ENCODE measurements at places on chromosomes 5 and 9.
A peak's percentile ranks its signal among the peaks of the same experiment; 100 is the strongest.

GRCh38 chr5:64606926-64607325 lies 83.4 kb upstream of the SHISAL2B start:
- DNase-seq: no peak

- peak; percentile 45 for DNase-seq
Measured at GRCh38 chr5:72387985-72388384, 67.8 kb downstream of the PTCD2 start.

GRCh38 chr9:70765946-70766345 lies 351.5 kb upstream of the KLF9 start:
- DNase-seq: no peak

- DNase-seq: no peak
Measured at GRCh38 chr5:62199792-62200716, 106.0 kb upstream of the KIF2A start.

GRCh38 chr9:134386951-134387831 lies 60.9 kb downstream of the RXRA start:
- no peak for DNase-seq

DNA sequence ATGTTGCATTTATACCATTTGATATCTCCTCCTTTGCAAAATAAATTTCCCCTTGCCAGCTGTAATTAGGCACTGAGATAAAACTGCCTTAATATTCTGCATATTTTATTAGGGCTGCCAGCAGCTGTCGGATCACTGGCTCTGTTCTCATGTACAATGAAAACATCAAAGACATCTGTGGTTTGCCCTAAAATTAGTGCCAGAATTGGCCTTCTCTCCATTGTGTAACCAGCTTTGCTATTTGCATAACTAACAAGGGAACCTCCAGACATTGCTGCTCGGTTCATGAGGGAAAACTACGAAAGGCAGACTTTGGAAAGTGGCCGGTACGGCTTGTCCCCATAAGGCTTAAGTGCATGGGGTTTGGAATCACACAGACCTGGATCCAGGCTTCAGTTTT lies 45.5 kb upstream of the KIF2A start:
- no peak for DNase-seq

Measured in AG09309 (cell line).